ELF-1 (cell line): ENCODE measurements at places on chromosomes 12 and 14.

DNA sequence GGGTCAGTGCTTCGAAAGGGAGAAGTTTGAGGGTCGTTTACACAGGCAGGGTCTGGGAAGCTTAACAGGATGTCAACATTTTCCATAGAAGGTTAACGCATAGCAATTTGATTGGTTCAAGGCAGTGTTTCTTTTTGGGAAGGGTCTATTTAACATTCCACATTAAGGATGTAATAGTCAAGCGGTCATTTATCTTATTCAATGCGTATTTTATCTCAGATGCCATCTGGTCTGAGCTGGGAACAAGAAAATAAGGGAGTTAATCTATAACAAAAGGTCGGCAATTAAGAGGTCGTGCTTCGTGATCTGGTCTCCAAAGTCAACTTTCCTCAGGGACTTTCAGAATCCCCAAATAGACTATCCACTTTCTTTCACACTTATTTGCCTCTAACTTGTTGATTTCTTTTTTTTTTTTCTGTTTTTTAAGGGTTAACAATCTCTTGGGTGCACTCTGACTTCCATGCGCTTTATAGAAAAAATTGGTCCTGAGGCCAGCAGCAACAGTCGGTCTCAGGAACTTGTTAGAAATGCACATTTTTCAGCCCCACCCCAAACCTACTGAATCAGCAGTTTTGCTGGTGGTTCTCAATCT, 550 bp upstream of the RESF1 start:
- DNase-seq = no peak

- no peak for DNase-seq
These were observed 6.7 kb downstream of the IFFO1 start for GRCh38 chr12:6548966-6549683.

DNA sequence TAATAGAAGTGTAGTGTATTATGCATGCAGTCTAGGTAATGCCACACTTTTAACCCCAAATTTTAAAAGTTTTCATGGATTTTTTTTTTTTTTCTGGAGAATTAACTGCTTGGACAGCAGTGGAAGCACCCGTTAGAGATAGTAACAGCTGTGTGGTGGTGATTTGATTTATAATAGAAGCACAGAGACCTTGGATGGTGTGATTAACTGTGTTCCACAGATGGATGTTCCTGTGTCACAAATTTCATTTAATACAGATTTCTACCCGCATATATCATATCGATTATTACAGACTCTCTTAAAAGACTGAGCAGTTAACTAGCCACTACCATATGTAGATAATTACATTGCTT, 47.0 kb downstream of the IFT81 start:
- DNase-seq = no peak

DNA sequence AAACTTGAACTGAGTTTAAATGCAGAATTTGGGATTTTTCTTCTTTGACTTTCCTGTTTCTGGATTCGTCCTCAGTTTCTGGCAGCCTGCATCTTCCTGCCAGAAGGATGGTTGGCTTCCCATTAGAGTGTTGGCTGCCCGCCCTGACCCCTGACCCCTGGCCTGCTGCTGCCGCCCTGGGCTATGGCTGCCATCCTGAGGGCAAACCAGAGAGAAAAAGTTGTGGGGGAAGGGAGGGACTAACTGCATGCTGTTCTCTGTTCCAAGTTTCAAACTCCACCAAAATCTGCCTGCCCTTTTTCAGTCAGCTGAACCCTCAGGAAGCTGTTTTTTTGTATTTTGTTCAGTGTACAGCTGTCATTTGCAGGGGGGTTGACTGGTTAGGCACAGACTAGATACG, 48.4 kb downstream of the FNTB start:
- peak; percentile 35 for DNase-seq

- DNase-seq = no peak
These were observed 1159.2 kb upstream of the TMEM132C start for GRCh38 chr12:127107744-127108143.

GRCh38 chr12:94322346-94322745, 137.3 kb downstream of the CEP83 start:
- no peak for DNase-seq
